ENCODE measurements at places on chromosomes 7 and 10.
A peak's percentile ranks its signal among the peaks of the same experiment; 100 is the strongest.

GRCh38 chr7:117313582-117313981 lies 9.3 kb downstream of the WNT2 start:
- DNase-seq, result no peak

DNA sequence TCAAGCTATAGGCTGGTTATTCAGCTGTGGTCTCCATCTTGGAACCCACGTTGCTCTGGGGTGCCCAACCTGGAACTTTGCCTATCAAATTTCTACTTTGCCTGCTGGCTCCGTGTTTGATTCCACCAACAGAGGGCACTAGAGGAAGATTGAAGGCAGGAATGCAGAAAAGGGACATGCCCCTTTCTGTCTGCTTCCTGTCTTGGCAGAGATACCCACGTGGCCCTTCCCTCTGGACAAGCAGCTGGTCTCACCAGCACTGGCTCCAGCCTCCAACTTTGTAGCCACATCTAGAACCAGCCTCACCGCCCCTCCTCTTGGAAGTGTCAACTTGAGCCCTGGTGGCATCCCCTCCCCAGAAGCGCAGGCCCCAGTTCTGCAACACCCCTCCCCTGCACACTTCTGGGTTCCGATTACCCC lies 52.1 kb upstream of the ZNF438 start:
- DNase-seq, result peak; percentile 2

DNA sequence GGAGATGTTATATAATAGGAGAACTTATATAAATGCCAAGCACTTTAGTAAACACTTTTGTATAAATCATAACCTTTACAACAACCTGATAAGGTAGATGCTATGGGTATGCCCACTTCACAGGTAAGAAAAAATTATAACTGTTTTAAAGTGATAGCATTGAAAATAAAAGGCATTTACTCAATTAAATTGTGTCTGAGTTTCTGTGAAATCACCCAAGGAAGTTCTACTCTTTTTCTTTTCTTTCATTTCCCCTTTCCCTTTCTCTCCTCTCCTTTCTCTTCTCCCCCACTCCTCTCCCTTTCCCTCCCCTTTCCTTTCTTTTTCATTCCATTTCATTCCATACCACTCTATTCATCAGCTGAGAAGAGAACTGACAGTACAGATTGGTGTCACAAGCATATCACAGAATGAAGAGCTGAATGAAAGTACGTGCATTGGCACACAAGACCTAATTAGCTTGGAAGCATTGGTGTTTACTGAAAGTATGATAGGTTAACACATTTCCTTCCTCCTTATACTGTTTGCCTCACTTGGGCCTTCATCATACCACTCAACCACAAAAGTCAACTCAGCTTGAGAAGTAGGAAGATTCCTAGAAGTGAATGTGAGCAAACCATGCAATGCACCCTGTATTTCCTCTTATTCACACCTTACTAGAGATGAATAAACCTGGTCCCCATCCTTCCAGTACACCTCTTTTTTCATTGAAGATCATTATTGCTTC lies 117.9 kb upstream of the AGR3 start:
- DNase-seq, result no peak

GRCh38 chr10:19816411-19817230 lies at the start of gene PLXDC2:
PLXDC2 (plus strand) TSS chr10:19816432.
- DNase-seq, result no peak
